ENCODE measurements at places on chromosomes 6 and 20.

- no peak for DNase-seq
Measured at GRCh38 chr20:33563788-33564187, 73.9 kb downstream of the CBFA2T2 start.

- peak; percentile 60 for DNase-seq
Measured at GRCh38 chr6:83592770-83593394, 80.5 kb downstream of the PRSS35 start.

DNA sequence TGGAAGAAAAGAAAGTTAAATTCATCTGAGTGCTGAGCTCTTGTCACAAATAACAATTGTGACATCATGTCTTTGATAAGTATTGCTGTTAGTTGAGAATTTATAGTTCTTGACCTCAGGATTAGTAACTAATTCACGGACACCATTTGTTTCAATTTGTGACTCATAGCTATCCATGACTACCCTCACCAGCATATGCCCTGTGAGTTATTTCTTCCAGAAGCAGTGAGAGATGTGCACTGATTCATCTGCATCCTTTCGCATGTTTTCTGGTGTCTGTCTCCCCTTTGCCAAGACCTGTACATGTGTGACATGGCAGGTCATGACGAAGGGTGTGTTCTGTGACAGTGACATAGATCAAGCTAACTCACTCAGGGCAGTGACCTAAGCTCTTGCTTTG, 86.9 kb downstream of the SOBP start:
- DNase-seq = no peak

- DNase-seq = no peak
Measured at GRCh38 chr6:43013097-43013842, 476 bp downstream of the MEA1 start.

- DNase-seq = peak; percentile 98
Measured at GRCh38 chr6:156719720-156720563, 57.2 kb upstream of the ARID1B start.

DNA sequence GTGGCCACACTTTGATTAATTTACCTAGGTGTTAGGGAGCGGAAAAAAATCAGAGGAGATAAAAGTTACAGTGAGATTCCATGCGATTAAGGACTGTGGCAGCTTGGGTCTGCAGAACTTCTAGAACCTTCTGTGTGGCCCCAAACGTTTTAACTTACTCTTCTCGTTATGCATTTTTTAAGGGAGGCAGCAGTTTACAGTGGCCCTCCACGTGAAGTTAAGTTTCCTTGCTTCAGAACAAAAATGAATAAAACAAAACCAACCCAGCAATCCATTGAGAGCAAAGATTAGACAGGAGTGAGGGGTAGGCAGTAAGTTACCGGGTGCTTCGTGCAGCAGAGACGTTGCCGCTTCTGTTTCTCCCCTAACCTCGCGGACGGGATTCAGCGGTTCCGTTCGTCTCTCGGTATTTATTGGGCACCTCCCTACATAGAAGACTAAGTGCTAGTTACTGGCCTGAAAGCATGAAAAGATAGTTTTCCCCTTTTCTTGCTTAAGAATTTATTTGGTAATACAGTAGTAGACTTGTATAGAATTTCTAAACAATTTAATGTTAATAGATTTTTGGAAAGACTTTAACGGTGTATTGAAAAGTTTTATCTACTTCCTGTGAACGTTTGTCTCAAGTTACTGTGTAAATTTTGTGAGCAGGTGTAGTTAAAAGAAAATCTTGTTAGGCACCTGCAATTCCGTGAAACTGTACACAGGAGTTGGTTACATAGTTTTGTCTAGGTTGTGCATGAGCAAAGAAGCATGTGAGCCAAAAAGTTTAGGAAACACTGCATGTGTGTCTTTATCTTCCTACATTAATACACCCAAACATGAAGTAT, 1.1 kb downstream of the BAG2 start:
- peak; percentile 55 for DNase-seq

- no peak for DNase-seq
Measured at GRCh38 chr6:130625825-130626527, 201.2 kb upstream of the SMLR1 start.

DNA sequence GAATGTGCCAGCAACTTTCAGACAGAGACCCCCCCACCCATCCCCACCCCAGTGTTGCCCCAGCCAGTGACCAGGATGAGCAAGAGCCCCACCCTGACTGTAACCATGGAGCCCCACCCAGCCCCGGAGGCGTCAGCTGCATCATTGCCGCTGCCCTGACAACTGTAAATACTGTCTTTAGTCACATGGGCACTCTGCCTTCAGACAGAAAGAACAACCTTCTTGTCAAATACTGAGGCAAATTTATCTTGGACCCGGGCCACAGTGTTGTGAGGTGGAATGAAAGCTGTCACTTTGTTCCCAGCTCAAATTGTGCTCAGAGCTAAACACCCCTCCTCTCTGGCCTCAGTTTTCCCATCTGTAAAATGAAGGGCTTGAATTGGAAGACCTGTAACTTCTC, 23.7 kb downstream of the MOCS3 start:
- DNase-seq = no peak

GRCh38 chr6:29806387-29806786, 21.2 kb upstream of the HLA-G start:
- DNase-seq = no peak

GRCh38 chr6:40362859-40363258, 224.3 kb downstream of the LRFN2 start:
- peak; percentile 30 for DNase-seq

DNA sequence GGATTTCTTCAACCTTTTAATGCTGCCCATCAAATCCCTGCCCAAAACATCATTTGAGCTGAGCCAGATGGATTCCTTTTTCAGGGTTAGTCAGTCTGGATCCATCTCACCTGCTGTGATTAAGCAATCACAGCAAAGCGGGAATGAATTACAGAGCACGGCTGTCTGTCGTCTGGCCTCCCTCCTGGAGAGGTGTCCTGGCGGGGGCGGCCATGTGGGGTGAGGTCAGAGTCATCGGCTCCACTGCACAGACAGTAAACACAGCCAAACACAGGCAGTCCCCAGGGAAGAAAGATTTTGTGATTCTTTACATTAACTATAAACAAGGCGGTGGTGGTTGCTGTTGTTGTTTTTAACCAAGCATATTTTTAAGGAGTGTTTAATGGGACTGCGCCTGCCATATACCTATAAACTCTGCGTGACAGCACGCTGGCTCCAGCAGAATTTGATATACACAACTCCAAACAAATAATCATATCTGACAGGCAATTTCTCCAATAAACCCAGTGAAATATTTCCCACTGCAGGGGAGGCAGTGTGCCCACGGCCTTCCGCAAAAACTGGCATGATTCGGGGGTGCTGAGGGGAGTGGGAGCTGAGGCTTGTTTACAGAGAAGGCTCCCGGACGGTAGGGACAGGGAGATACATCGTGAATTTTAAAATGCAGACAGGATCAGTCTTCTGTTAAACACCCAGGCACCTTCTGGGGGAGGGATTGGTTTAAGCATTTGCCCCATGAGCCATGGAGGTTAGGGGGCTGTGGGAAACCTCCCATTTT, 232.0 kb upstream of the PMEPA1 start:
- DNase-seq = peak; percentile 80

GRCh38 chr20:4160761-4161305, 145.5 kb upstream of the RNF24 start:
- DNase-seq = no peak

GRCh38 chr6:149081281-149081680, 236.2 kb upstream of the TAB2 start:
- DNase-seq = no peak

GRCh38 chr20:20926222-20926905, 179.8 kb downstream of the LINC00237 start:
- DNase-seq = no peak

DNA sequence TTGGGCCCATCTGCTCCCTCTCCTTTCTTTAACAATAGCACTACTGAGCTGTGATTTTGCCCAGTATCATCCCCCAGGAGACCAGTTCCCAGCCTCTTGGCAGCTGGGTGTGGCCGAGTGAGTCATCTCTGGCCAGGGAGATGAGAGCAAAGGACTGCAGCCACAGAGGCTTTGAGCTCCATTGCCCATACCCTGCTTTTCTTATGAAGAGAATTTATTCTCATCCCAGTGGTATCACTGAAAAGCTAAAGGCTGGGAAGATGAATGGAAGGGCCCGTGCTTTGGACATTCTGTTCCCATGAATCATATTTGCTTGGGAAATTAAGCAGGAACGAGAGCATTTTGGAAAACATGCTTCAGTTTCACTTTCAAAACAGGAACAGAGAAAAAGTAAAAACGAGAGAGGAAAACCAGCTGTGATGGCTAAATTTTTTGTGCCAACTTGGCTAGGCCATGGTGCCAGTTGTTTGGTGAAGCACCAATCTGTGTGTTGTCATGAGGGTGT, 14.9 kb downstream of the CST3 start:
- peak; percentile 87 for DNase-seq

DNA sequence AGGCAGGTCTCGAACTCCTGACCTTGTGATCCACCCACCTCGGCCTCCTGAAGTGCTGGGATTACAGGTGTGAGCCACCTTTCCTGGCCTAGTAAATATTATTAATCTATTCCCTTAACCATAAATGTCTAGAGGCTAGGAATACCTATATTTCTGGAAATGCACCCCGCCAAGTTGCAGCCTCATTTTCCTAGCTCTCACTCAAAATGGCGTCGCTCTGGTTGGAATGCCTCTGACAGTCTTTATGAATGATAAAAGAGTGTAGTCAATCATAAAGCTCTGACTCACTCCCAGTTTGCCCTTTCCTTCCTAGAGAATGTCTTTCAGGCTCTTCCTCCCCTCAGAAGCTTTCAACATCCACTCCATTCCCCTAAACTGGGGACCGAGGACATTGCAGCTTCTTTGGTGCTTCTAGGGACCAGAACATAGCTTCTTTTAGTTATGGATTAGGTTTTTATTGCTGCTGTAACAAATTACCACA, 14.1 kb upstream of the TRIM26 start:
- no peak for DNase-seq

- DNase-seq = peak; percentile 53
Measured at GRCh38 chr20:14245368-14245970, 91.9 kb downstream of the FLRT3 start.

- DNase-seq = no peak
Measured at GRCh38 chr6:268394-268935, 23.8 kb upstream of the DUSP22 start.

DNA sequence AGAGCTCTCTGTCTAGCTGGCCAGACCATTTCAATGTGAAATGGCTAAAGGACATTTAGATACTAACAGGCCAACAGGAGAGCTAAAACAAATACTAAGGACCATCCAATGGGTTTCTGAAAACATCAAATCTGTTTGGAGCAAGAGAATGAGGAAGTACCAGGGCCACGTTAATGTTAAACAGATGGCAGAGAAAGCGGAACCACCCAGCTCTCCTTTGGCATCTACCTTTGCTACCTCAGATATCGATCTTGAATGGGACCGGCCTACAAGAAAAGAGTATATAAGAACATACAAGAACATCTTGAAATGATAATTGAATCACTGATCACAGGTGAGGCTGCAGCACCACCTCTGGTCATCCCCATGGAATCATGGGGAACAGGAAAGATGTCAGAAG, 31.8 kb downstream of the KCNK5 start:
- no peak for DNase-seq

DNA sequence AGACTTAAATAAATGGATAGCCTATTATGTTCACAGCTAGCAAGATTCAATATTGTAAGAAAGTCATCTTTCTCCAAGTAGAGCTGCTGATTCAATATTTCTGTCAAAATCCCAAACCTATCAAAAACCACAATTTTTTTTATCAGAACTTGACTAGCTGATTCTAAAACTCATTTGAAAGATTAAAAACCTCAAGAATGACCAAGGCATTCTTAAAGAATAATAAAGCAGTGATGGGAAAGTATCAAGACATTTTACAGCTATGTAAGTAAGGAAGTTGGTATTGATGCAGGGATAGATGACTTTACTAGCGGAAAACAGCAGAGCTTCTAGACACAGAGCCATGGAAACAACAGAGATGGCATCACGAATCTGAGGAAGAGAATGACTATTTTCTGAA, 64.7 kb downstream of the SAMD3 start:
- no peak for DNase-seq

DNA sequence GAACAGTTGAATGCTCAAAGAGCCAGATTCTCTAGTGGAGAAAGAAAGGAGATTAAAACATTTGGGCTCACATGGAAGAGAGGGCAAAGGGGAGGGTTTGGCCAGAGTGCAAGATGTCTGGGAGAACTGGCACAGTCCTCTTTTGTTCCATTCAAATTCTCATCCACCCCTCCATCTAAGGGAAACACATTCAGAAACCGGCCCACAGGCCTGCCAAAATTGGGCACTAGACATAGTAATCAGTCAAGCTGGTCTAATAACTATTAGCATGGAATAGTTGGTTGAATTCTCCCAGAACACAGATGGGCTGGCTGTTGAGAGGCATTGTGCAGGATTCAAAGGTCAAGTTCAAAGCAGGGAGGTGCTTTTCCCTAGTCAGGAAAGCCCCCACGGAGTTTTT, 341.4 kb upstream of the IRAK1BP1 start:
- no peak for DNase-seq

DNA sequence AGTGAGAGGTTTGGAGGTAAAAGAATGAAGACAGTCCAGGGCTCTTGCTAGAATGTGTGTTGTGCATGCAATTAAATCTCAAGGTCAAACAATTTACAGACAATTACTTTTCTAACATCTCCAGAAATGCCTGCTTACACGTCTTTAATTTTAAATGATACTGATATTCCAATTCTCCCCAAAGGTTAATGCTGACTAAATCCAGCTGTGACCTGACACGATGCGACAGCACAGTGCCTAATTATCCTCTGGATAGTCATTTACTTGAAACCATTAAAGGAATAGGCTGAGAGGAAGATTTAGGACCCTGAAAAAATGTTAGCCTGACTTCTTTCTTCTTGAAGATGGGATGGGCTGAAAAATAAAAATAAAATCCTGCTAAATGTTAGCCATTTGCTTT, 178.2 kb upstream of the MMS22L start:
- no peak for DNase-seq

- DNase-seq = no peak
Measured at GRCh38 chr6:24052590-24052961, 73.4 kb upstream of the NRSN1 start.

DNA sequence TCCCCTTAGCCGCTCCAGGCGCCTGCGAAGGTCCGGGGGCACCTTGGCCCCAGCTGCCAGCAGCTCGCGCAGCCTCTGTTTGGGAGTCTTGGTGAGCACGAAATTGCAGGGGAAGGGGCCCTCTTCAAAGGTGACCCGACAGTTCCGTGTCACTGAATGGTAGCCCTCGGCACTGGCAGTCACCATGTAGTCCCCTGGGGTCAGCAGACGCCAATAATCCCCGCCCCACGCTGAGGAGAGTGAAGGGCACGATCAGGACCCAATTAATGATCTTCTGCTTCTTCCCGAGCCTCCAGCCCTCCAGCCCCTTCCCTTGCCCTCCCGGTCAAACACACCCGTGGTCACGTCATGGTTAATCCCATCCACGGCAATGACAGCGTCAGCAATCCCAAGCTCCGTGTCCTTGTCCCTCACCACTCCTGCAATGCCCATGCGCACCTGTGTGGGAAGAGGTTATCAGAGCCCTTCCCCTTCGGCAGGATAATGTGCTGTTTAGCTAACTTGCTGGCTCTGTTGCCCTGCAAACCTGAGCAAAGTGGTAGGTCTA, 6.2 kb downstream of the CPXM1 start:
- DNase-seq = no peak

- no peak for DNase-seq
Measured at GRCh38 chr6:35035481-35036030, 105.6 kb downstream of the TCP11 start.

- no peak for DNase-seq
Measured at GRCh38 chr6:109224107-109224875, 129.0 kb downstream of the CEP57L1 start.

GRCh38 chr20:44959082-44959637, 1.0 kb downstream of the TOMM34 start:
- no peak for DNase-seq

- DNase-seq = peak; percentile 87
Measured at GRCh38 chr20:38599410-38599882, 2.2 kb upstream of the ARHGAP40 start.

GRCh38 chr20:54048891-54049545, 21.4 kb downstream of the BCAS1 start:
- no peak for DNase-seq

All from islet precursor cell (in vitro differentiated cells).